ENCODE measurements at places on chromosomes 7 and 10.
A peak's percentile ranks its signal among the peaks of the same experiment; 100 is the strongest.

DNA sequence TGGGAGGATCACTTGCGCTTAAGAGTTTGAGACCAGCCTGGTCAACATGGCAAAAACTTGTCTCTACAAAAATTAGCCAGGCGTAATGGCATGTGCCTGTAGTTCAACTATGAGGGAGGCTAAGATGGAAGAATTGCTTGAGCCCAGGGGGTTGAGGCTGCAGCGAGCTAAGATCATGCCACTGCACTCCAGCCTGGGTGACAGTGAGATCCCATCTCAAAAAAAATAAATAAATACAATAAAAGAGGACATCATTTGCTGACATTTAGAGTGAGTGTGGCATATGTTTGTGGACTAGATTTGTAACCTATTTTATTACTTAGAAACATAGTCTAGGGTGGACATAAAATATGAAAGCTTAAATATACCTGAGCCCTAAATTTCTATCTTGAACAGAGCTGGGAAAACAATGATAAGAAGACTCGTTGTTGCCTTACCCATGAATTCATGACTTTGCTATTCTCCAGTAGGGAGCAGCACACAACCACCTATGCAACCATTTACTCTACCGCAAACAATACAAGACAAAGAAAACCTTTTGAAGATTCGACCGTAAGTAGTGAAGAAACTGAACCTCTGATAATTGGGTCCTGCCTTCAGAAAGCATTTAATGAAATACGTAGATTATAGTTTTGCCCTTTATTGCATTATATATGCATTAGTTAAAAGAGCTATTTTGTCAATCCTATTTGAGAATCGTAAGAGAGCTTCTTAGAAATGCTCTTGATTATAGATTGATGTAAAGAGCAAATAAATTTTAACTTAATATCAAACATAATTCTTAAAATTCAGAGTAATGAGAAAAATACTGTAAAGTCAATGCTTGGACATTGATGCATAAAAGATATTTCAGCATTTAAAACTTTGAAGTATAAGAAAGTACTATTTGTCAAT is 83.5 kb downstream of the GNAT3 start:
- no peak for DNase-seq

DNA sequence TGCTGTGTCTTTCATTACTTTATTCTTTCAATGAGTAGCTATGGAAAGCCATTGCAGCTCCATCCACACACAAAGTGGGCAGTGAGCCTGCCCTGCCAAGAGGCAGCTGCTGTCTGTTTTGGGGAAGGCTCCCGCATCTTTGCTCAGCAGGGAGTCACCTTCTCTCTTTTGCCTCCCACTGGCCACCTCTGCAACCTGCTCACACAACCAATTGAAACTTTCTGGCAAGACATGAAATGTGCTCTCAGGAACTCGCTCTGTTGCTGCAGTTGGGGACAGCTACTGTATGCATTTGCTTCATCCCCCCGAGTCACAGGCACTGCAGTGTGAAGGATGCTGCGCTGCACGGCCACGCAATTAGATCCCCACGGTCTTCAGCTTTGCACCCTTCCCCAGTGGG is 244.8 kb upstream of the NFE2L3 start:
- DNase-seq = no peak

DNA sequence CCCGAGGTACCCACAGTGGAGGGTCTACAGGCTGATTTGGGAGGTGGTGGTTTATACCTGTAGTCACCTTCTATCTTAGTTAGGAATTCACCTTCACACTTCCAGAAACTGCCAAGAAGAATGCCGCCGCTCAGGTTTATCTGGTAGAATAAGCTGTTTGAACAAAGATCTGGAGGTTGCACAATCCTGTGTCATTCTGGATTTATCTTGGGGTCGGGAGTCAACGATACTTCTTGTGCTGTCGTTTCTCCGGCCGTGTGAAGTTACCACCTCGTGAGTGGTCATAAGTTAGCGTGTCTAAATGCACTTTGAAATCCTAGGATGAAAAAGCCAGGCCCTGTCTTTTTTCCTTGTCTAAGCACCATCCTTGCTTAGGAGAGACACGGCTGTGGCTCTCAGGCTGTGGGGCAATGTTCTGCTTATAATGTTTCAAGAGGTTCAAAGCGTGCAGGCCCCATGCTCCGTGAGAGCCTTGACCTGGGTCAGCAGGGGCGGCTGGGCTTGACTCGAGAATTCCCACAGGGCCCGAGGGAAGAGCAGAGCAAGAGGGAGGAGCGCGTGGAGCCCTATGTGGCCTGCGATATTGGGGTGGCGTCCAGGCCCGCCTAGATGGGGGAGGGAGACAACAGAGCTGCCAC is 35.5 kb downstream of the GRIFIN start:
- DNase-seq = no peak

DNA sequence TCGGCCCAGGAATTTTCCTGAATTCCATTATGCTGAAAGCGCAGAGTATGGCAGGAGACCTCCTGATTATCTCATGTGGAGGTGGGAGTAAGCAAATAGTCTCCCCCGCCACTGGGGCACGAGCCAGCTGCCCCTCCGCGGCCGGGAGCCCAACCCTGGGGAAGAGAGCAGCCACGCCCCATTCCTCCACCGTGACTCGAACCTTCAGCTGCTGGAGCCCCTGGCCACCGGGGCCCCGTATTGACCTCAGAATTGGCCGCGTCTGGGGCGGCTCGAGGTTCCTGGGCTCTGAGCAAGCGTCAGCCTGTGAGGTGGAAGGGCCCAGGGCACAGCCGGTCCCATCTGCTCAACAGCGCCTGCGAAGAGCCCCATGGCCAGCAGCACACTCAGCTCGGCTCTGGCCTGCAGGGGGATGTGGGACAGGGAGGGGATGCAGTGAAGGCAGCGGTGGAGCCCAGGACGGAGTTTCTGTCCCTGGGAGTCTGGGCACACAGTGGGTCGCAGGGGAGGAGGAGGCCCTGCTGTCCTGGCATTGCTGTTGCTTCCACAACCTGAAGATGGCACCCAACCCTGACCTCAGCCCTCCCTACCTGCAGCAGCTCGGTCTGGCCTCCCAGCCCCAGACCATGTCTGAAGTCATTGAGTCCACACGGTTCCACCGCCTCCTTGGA is 97.8 kb downstream of the CHST15 start:
- no peak for DNase-seq

DNA sequence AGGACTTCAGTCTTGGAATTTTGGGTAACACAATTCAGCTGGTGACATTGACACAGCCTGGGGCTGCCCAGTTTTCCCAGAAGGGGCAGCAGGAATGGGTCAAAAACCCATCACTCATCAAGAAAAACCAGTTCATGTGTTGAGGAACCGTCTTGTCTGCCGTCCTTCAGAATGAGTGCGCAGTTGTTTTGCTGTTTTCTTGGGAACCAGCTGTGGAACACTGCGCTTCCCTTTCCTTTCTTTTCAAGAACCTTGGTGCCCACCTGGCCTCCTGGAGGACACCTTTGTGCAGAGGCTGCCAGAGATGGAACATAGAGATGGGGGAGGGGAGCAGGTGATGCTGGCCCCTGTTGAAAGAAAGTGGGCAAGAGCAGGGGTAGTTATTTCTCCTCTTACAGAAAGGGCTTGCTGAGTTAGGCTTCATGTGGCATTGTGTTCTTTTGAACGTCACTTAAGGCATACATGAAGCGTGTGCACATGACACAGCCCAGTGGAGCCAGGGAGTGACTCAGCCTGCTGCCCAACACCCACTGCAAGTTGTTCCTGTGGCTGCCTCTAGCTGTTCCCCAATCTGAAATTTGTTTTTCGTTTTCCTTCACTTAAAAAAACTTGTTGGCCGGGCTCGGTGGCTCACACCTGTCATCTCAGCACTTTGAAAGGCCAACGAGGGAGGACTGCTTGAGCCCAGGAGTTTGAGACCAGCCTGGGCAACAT is 87.4 kb upstream of the TNS3 start:
- peak; percentile 10 for DNase-seq

GRCh38 chr10:58179238-58179637 is 88.5 kb downstream of the IPMK start:
- no peak for DNase-seq

GRCh38 chr7:134827889-134828288 is 48.5 kb downstream of the CALD1 start:
- no peak for DNase-seq

- DNase-seq = no peak
Observed at GRCh38 chr7:11194492-11194891, 220.8 kb downstream of the PHF14 start.

DNA sequence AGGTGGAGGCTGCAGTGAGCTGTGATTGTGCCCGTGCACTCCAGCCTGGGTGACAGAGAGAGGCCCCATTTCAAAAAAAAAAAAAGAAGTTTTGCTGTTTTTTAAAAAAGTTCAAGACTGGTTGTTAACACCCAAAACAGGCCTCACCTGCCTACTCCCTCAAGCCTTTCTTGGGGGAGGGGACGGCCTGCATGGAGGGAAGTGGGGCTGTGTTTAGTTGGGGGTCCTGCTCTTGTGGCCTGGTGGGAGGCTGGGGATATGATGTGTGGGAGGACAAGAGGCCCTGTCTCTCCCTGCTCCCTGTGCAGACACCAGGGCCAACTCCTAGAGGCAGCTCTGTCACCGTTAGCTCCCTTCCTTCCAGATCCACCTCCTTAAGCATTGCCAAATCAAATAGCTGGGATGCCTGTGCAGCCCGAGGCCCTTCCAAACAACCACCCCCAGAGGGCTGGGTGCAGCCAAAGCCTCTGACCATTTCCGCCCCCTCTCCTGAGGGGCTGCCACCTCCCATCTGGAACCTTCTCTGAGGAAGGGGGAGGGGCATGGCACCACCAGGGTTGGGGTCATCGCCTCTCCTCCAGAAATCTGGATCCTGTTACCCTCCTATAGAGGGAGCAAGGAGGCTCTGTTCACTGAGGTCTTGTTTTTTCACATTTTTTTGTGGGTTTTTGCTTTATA is 32.9 kb upstream of the ANKRD2 start:
- DNase-seq = no peak

DNA sequence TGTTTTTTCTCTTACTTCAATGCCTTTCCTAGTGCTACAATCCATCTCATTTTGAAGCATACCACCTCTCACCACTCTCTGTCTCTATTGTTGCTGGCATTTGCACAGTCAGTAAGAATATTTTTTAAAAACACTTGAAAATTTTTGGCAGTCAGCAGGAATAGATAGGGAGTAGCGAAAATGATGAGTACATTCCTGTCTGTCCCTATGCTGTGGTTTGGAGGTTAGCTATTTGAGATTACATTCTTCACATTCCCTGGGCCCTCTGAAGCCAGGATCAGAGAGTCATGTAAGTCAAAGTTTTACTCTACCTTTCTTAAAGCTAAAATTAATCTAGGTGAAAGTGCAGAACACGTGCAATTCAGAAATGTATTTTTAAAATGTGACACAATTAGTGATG is 53.0 kb upstream of the MAGI2 start:
- DNase-seq = no peak

GRCh38 chr10:3119796-3120459 is 52.6 kb downstream of the PFKP start:
- no peak for DNase-seq

GRCh38 chr7:107463139-107464078 is 6.4 kb upstream of the GPR22 start:
- no peak for DNase-seq

DNA sequence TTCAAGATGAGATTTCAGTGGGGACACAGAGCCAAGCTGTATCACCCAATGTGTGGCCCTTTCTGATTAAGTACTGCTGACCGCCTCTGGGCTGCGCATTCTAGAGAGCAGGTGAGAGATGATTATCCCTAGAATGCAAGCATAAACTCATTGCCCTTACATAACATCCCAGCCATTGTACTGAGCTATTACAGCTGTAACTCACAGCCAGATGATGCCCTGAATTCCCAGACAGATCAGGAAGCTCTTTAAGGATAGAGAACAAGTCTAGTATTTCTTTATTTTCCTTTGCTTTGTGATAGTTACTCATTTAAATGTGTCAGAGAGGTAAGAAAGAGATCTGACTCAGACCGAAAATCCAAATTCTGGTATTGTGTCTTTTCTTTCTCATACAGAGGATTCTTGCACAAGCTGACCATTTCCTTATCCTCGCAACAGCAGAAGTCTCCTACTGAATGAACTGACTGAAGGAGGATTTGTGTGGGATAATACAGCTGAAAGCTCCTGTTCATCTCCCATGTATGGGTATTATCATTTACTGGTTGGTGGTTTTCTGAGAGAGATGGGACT is 58.4 kb downstream of the ZNF22 start:
- DNase-seq = no peak

- no peak for DNase-seq
Observed at GRCh38 chr7:70544016-70544415, 587.9 kb upstream of the GALNT17 start.

All from C1 segment of cervical spinal cord (tissue), 14 donors.